ENCODE measurements at places on chromosomes 4 and X.

GRCh38 chr4:111761531-111761930 is 383.7 kb upstream of the FAM241A start:
- DNase-seq = no peak

DNA sequence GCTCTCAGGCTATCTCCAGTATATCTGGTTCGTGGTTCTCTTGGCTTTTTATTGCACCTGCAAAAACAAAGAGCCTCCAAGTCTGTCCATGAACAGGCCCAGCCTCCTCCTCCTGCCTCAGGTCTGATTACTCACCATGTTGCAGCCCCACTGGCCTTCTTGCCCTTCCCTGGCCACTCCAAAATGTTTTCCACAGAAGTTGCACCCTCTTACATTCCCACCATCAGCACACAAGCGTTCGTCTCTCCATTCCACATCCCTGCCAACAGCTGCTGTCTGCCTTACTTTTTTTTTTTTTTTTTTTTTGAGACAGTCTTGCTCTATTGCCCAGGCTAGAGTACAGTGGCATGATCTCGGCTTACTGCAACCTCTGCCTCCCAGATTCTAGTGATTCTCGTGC is 86.7 kb downstream of the RFC1 start:
- DNase-seq = no peak

DNA sequence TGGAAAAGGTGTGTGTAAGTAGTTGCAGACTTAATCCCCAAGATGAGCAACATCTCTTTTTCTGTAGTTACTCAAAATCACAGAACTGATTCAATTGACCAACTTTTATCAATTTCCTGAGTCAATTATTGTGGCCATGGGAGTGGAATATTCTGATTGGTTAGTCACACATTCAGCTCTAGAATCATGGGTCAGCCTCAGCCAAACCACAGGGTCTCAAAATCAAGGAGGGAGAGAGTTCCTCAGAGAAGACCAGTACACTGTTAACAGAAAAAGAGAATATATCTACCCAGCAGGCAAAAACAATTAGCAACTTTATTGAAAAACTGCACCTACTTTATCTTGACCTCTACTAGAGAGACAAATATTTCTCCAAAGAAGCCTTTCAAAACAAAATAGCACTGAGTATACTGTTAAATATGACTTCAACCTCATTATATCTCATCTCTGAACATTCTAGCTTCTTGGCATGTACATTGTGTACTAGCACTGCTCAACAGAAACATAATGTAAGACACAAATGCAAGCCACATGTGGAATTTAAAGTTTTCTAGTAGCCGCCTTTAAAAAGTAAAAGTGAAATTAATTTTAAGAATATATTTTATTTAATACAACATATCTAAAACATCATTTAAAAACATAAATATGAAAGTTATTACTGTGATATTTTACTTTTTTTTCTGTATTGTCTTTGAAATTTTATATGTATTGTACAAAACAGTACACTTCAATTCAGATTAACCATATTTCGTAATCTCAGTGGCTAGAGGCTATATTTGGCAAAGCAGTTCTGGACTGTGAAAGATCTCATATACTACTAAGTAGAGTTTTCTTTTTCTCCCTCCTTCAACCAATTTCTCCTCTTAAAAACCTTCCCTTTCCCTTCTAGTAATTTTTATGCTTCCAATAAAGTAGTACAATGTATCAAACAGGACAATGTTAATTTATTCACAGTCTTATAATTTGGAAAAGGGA is 11.8 kb upstream of the LCORL start:
- no peak for DNase-seq

DNA sequence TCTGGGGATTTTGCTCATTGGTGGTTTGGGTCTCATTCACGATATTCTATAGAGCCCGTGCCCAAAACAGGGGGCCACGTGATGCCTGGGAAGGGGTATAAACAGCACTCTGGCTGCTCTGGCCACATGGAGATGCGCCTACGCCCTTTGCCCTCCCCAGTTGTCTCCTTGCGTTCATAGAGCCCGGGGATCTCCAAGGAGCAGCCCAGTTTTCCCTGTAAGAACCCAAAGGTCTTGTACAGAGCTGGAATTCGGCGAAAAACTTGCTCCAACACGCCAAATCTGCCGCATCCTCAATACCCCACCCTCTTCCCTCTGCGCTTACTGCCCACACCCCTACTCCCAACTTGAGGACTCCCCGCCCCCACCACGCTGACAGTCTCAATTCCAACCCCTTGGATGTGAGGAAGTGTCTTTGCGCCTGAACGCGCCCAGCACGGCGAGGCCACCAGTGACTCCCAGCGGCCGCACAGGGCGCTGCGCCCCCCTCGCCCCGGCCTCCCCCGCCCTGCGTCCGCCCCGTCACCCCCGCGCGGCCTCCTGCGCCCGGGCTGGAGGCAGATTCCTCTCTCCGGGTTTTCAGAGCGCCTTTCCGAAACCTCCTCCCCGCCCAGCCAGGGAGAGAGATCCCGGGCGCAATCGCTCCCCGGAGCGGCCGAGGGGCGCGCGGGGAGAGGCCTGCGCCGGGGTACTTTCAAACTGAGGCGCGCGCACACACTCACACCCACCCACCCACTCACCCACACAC is at the start of gene NHS:
Gene NHS, plus strand, starts transcription at position 582 of the 748 bp plus-strand sequence. CDS start 558 bp downstream, outside the sequence.
- no peak for DNase-seq

DNA sequence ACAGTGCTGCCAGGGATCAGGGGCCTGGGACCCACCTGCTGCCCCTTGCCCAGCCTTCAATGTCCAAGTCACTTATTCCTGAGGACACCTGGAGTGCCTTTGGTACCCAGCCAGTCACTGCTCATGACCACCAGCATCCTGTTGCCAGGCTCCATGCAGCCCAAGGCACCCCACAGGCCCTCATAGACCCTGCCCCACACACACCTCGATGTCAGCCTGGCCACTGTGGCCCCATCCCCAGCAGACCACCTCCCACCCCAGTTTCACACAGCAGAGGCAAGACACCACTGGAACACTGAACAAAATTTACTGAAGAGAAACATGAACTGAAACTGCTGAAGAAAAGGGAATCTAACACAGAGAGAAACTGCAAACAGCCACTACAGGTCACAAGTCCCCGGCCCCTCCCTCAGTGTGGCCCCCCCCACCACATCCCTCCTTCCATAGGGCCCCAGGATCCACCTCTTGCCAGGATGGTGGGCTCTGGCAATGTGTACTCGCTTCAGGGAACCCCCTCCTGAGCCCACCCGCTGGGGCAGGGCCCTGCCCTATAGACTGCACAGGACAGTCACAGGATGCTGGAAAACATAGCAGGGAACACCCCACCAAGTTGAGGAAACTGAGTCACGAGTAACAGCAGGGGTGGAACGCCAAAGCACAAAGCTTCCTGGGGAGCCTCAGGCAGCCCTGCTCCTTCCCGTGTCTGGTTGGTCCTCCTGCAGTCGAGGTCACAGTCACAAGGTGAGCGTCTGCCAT is 5.2 kb downstream of the PNMA5 start:
- DNase-seq = no peak

DNA sequence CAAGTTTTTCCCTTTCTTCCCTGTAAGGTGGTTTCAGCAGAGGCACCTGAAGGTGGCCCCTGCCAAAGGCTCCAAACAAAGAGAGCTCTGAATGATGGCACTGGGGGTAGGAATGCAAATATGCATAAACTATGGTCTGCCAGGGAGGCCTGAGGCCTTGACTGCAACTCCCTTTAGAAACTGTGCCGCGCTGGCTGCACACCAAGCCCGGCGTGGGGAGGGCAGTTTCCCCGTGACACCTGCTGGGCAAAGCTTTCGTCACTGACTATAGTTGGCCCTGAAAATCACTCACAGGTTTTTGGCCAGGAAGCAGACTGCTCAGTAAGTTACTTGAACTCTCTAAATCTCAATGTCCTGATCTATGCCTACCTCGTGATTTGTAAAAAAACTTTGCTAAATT is 97.8 kb upstream of the ATOH1 start:
- no peak for DNase-seq

DNA sequence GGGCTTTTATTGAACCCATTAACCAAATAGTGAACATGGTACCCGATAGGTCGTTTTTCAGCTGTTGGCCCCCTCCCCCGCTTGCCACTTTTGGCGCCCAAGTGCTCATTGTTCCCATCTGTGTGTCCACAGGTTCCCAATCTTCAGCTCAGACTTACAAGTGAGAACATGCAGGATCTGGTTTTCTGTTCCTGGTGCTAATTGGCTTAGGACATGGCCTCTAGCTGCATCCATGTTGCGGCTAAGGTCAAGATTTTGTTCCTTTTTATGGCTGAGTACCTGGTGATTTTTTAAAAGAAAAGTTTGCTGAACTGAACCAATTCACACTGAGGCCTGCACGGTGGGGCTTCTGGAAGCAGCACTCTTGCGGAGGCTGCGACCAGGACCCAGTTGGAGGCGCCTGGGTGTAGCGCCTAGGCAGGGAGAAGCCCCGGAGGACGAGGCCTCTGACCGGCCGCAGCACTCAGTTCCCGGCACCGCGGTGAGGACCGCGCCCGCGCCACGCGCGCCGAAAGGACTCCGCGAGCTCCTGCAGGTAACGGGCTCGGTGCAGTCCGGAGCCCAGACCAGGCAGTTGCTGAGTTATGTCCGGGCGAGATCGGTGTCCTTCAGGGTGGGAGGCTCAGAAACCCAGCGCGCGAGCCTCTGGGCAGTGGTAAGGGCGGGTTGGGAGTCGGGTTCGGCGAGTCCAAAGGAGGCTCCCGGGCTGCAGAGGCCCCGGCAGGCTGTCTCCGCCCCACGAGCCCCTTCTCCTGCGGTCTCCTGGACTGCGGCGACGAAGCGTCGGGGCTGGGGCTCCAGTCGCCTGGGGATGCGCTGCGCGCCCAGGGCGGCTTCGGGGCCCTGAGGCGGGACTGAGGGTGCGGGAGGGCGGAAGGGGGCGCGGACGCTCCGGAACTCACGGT is 15.8 kb upstream of the SLC25A4 start:
- DNase-seq = peak; percentile 31

- DNase-seq = no peak
Measured at GRCh38 chr4:3083732-3084131, 9.3 kb downstream of the HTT start.

- DNase-seq = no peak
Measured at GRCh38 chrX:11757397-11757718, 679 bp upstream of the MSL3 start.

DNA sequence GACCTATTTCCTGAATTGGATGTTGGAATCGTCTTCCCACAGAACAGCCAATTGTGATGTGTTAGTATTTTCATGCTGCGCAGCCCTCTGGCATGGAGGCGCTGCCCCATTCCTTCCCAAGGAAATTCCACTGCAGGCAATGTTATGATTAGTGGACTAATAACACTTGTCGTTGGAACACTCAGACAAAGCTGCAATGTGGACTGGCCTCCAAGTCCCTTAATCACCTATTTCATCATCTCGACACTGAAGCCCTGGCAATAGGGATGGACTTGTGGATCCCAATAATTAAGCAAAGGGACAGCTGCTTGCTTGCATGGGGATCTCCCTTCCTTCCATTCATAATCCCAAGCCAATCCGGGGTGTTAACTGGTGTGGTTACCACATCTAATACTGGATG is 78.8 kb upstream of the PLAC1 start:
- no peak for DNase-seq

GRCh38 chr4:98452091-98452490 is 190.9 kb downstream of the RAP1GDS1 start:
- DNase-seq = no peak

DNA sequence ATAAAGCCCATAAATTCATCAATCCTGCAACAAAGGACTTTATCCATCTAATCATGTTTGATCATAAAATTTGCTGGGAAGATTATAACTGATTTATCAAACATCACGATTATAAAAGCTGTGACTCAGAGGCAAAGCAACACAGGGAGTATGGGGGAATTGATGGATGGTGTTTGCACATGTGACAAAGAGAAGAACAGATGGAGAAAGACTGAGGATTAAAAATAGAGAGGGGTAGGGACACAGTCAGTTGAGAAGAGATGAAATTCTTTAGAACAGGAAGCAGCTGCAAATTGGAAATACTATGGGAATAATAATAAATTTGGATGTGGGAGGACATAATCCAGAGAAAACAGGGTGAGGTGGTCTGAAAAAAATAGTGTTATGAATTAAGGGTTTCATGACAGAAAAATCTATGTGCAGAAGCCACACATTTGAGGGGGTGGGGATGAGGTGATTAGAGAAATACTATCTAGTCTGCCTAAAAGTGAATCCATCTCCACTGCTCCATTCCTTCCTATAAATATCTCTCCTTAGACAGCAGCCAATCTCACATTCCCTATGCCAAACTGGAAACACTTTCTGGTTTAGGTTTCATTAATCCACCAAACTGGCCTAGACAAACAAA is 6.2 kb downstream of the PRR32 start:
- DNase-seq = no peak

- no peak for DNase-seq
Measured at GRCh38 chrX:49859491-49859890, 19.8 kb upstream of the USP27X start.

DNA sequence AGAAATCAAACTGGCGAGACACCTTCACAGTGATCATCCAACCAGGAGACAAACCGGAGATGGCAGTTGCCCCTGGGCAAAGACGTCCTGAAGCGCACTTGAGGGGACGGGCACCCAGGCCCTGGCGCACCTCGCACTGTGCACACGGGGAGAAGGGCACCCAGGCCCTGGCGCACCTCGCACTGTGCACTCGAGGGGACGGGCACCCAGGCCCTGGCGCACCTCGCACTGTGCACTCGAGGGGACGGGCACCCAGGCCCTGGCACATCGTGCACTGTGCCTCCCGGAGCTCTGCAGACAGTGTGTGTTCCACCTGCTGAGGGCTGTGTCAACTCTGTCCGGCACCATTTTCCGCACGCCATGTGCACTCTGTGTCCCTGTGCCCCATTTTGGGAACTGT is 34.6 kb upstream of the CPLX1 start:
- no peak for DNase-seq

GRCh38 chr4:86816501-86817273 is 32.5 kb downstream of the SLC10A6 start:
- no peak for DNase-seq

GRCh38 chr4:58658701-58659100 is 1548.5 kb upstream of the IGFBP7 start:
- DNase-seq = no peak

DNA sequence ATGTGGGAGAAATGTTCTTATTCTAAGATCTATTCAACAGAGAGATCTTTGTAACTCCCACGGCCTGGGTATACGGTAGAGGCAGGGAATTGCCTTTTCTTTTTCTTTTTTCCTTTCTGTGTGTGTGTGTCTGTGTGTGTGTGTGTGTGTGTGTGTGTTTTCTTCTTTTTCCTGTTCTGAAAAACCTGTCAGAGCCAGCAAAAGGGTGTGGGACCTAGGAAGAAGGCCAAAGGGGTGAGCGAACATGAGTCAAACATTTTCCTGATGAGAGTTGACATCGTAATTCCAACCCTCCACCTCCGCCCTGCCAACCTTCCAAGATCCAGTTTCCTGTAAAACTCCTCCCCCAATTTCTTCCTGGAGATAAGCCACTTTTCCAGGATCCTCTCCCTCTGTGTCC is 2.8 kb upstream of the CHIC2 start:
- DNase-seq = no peak

DNA sequence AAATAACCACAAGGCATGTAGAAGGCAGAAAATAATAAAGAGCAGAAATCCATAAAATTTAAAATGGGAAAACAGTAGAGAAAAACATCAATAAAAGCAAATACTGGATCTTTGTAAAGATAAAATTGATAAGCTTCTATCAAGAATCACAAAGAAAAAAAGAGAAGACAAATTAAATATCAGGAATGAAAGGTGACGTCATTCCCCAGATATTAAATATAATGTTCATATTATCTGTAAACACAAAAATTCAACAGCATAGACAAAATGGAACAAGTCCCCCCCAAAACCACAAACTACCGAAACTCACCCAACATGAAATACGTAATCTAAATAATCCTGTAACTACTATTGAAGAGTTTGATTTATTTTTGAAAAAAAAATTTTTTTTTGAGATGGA is 30.5 kb upstream of the FAM120C start:
- DNase-seq = no peak

Data from HuH-7.5 (cell line).